ENCODE measurements at places on chromosomes 7 and 10.

DNA sequence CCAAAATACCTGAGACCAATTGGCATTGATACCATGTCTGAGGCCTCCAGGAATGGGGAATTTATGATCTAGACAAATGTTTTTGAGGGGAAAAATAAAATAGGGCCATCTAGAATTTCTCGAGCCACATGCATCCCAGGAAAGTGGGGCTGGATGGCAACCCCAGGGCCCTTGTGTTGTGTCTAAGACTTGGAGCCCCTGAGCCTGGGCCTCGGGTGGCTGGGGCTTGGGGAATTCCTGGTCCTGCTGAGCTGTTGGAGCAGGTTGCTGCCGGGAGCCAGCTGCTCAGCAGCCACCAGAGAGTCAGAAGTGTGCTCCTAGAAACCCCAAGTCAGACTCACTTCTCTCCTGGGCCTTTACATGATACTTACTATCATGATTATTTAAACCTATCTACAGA lies 172.9 kb downstream of the WDR37 start:
- no peak for DNase-seq

DNA sequence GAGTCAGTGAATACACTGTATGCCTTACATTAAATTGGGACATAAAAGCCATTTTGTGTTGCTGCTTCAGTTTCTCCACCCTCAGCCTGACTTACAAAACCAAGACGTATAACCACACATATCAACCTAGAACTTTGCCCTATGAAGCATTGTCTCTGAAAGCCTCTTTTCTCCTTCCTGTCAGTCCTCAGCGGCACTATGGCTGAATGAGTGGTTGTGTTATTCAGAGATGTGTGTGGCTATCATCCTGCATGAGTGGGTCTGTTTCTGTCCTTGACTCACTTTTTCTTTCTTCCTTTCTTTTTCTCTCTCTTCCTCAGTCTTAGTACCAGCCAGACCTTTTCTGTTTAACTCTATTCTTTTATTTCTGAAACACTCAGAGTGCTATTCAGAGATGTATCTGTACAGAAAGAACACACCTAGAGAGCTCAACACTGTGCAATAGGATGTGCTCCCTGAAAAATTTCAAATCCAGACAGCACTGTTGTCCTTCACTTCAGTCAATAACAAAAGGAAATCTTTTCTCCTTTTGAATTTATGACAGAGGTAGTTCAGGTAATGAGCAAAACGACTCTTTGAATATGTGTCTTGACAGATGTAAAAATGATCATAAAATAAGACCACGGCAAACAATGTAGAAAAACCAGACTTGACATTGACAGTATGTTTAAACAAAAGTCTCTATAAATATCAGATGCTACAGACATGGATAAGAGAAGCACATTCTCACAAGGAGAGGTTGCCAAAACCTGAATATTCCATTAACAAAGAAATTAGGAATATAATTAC lies 163.3 kb upstream of the FEZF1 start:
- DNase-seq = no peak

- no peak for DNase-seq
These were observed 153.5 kb downstream of the LSM5 start for GRCh38 chr7:32336726-32337125.

- no peak for DNase-seq
These were observed 272.2 kb upstream of the YAE1 start for GRCh38 chr7:39294022-39294421.

- no peak for DNase-seq
These were observed 151.9 kb downstream of the ZMYND11 start for GRCh38 chr10:287026-287709.

DNA sequence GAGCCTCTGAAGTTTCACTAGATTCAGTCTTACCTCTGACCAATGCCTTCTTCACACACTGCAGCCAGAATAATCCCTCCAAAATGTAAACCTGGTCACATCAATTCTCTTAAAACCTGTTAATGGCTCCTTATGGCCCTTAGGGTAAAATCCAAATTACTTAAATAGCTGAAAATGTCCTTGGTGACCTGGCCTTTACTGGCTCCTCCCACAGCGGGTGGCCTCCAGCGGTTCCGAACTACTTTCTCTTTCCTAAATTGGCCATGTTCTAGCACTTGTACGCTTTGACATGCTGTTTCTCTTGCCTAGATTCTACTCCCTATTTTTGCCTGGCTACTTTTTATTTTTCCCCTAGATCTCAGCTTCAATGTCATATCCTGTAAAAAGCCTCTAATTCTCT lies 36.1 kb downstream of the AGK start:
- DNase-seq = no peak

DNA sequence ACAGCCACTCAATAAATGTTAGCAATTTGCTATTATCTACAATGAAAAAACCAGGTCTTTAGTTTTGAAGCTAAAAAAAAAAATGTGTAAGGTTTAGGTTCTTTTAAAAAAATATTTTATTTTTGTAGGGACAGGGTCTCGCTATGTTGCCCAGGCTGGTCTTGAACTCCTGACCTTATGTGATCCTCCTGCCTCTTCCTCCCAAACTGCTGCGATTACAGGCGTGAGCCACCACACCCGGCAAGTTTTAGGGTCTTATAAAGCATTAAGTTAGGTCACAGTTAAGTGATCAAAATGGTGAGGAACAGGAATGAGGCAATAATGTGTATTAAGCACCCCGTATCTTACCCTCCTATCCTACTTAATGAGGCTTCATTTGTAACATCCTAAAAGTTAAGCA lies 774 bp downstream of the SEM1 start:
- no peak for DNase-seq

DNA sequence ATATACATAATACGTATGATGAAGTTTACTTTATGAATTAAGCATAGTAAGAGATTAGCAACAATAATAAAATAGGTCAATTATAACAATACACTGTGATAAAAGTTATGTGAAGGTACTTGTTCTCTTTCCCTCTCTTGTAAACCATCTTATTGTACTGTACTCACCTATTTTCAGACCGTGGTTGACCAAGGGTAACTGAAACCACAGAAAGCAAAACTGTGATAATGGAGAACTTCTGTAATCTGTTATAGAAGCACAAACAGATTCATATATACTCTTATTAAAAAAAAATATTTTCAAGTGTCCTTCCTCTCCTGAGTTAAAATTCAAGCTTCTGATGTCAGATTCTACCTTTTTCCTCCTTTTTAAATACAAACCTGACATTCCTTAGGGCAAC lies 1247.8 kb upstream of the SORCS1 start:
- no peak for DNase-seq

DNA sequence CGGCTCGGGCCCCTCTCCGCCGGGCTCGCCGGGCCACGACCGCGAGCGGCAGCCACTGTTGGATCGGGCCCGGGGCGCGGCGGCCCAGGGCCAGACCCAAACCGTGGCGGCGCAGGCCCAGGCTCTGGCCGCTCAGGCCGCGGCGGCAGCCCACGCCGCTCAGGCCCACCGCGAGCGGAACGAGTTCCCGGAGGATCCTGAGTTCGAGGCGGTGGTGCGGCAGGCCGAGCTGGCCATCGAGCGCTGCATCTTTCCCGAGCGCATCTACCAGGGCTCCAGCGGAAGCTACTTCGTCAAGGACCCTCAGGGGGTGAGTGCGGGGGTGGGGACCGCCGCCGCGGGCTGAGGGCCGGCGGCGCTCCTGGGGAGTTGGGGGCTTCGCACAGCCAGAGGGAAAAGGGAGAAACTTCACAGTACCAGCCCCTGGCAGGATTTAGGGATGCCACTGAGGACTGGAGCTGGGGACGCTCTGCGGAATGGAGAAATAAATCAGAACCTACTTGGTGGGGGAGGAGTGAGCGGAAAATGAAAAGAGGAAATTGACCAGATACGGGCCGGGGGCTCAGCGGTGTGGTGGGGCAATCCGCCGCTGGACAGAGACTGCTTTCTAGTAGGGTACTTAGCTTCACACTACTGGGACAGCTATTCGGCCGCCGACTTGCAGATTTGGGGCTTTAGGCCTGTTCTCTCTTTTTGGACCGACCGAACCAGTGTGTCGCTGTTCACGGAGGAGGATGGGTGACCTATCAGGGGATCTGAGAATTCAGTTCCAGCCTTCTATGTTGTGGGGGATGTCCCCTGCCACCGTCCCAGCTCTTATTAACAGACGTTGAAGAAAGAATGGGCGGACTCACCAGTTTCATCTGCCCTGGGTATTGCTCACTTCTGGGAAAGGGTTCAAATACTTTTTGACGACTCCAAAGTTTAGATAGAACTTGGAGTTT lies 669 bp downstream of the PI4K2A start:
- DNase-seq = no peak

DNA sequence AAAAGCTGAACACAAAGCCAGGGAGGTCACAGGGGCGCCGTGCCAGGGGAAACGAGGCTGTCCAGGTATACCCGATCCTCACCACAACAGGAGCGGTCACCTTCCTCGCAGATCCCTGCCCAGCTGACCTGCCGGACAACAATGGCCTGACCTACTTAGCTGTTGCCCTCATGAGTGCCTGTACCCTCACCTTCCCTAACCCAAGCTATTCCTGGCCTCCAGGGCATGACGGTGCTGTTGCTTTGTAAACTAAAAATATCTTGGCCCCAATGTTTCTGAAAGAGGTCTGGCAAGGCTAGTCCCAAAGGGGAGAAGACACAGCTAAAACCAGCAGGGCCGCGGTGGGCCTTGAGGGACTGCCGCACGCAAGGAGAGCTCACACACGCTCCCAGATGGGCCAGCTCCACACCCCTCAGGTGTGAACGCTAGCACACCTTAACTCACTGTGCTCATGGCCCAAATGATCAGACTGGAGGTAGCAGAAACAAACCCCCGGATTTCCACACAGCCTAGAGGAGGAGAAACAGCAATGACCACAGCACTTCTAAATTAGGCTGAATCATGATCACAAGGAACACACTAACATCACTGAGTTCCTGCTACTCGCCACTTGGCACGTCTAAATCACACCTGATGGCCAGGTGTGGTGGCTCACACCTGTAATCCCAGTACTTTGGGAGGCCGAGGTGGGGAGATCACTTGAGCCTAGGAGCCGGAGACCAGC lies 66.3 kb upstream of the CYTH3 start:
- DNase-seq = no peak

- DNase-seq = no peak
These were observed 71.8 kb upstream of the GSDME start for GRCh38 chr7:24828891-24829661.

- no peak for DNase-seq
These were observed 89.5 kb downstream of the KCNMA1 start for GRCh38 chr10:77548157-77548556.

GRCh38 chr7:100493476-100494264 lies 9.9 kb downstream of the NYAP1 start:
- DNase-seq = no peak

DNA sequence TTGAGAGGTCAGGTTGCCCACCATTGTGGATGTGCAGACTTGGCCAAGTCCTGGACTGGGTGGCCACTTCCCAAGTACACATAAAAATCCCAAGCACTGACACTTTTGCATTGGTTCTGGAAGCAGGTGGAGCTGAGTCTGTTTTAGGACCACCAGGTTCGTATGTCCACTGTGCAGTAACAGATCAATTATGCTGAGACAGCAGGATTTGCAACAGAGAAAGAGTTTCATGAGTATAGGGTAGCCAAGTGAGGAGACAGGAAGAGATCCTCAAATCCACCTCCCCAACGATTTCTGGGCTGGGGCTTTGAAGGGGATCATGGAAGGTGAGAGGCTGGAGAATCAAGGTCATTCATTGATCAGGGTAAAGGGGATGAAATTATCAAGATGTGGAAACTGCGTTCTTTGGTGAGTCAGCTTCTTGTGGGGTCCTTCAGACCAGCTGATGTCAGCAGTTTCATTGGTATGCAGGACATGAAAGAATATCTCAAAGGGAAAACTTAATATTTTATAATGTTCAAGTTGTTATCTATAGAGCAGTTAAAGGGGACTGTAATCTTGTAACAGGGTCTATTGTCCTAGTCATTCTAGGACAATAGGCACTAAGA lies 277.7 kb downstream of the GALNT17 start:
- DNase-seq = no peak

DNA sequence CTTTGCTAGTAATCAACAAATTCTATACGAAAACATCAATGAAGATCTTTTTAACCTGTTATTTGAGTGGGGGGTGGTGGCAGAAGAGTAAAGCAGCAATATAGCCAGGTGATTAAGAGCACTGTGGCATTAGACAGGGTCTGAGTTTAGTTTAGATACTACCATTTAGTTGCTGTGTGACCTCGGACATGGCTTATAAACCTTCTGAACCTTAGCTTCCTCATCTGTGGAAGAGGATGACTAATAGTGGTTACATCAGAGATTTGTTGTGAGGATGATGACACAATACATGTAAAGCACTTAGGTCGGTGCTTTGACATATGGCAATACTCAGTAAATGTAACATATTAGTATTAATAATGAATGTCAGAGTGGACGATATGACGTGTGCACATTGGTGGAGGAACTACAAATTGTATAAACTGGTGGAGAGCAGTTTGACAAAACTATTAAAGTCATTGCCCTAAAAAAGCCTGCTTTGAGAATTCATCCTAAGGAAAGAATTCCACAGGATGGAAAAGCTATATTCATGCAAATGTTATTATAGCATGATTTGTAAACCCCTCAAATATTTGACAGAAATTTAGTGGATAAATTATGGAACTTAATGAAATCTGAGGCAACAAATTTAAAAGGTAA lies 24.3 kb downstream of the SPAG6 start:
- no peak for DNase-seq

DNA sequence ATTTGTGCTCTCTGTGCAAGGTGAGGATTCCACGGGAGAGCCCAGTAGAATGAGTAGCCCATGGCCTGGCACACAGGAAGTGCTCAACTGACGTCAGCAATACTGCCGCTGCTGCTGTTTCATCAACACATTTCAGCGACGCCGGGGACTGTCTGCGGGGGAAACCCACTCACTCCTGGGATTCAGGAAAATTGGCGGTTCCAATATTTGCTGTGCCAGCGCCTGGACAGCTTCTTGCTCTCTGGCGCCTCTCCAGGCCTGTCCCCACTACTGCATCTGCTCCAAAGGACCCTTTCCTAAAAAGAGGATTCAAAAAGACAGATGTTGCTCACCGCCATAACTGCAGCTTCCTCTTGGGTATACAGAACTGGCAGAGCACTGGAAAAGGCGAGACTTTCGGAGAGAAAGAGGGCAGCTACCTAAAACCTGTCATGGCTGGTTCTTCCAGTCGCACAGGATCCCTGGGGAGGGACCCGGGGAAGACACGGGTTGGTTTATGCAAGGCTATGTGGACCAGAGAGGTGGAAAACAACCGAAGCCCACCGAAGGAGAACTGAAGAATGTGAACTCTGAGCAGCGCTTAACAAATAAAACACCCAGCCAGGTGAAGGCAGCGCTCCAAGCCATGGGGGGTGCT lies 39.7 kb upstream of the ENO4 start:
- no peak for DNase-seq

DNA sequence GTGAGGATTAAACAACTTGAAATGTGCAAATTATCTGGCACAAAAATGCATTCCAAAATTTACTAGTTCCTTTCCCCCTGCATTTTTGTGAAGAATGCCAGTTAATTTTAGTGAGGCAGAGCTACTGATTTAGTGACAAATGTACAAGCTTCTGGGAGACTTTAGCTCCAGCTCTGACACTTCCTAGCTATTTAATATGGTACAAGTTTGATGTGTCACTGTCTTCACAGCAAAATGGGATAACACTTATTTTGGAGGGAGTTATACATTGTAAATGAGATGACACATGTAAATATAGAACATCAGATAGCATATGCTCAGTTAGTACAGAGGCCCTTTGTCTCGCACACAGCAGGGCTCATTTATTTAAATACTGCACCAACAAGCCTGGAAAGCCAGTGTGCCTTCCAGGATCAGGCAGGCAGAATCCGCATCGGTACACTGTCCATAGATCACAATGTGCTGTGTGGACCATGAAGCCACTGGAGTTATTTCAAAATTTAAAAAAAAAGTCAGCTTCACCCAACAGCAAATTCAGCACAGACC lies 48.7 kb downstream of the ELMO1 start:
- no peak for DNase-seq

All from activated T-helper 1 cell treated with anti-CD3 and anti-CD28 coated beads, Interleukin-2, amount 50 U/mL, for 16 hours (primary cell).